Stimulated activated CD4-positive, alpha-beta T cell treated with anti-CD3 and anti-CD28 coated beads, Interleukin-1b, Interleukin-23, amount 100 ng/mL, for 4 hours (primary cell): ENCODE measurements at places on chromosomes 7 and 10.

GRCh38 chr7:128796327-128796726 lies 4.6 kb downstream of the CCDC136 start:
- DNase-seq = no peak

DNA sequence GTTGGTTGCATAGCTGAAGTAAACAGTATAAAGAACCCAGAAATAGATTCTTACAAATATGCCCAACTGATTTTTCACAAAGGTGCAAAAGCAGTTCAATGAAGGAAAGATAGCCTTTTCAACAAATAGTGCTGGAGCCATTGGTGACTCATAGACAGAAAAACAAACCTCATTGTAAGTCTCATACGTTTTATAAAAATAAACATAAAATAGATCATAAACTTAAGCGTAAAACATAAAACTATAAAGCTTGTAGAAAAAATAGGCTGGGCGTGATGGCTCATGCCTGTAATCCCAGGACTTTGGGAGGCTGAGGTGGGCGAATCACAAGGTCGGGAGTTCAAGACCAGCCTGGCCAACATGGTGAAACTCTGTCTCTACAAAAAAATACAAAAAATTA lies 318.8 kb upstream of the IGFBP3 start:
- no peak for DNase-seq

GRCh38 chr10:21776883-21777282 lies 226.6 kb downstream of the DNAJC1 start:
- DNase-seq = no peak

DNA sequence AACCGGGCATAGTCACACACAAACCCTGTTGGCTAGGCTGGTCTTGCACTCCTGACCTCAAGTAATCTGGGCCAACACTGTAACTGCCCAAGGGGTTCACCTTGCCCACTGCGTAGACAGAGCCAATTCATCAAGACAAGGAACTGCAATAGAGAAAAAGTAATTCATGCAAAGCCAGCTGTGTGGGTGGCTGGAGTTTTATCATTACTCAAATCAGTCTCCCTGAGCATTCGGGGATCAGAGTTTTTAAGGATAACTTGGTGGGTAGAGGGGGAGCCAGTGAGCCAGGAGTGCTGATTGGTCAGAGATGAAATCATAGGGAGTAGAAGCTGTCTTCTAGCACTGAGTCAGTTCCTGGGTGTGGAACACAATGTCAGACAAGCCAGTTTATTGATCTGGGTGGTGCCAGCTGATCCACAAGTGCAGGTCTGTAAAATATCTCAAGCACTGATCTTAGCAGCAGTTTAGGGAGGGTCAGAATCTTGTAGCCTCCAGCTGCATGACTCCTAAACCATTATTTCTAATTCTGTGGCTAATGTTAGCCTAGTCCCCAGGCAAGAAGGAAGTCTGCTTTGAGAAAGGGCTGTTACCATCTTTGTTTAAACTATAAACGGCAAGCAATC lies 15.6 kb upstream of the FXYD4 start:
- no peak for DNase-seq

GRCh38 chr7:20217193-20217948 lies at the start of gene MACC1:
Gene MACC1, minus strand, starts transcription at chr7:20217384. Its CDS starts 55,522 bp downstream, at chr7:20161862.
- DNase-seq = no peak

- DNase-seq = no peak
These were observed 407.6 kb downstream of the AUTS2 start for GRCh38 chr7:70005891-70006260.

DNA sequence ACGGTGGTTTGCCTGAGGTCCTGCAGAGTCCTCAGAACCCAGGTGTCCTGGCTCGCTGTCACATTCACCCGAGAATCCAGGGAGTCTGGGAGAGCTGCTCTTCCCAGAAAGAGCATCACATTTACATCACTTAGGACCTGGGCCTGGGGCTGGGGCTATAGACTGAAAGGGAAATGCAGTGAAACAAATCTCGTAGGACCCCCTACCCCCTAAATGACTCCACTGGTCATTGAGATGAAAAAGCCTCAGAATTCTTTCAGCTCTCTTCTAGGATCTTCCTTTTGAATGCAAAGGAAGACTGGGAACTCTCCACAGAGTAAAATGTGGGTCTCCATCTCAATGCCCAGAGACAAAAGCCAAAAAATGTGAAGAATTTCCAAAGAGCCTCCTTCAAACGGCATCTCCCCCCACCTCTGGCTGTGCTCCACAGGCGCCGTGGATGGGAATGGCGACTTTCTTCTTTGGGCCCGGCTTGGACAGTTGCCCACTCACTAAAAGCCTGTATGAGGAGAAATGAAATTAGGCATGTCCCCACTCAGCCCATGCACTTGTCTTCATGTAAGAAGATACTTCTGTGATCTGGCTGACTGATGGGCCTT lies 49.0 kb upstream of the PODXL start:
- no peak for DNase-seq

- DNase-seq = no peak
These were observed 344.5 kb downstream of the PCLO start for GRCh38 chr7:82818171-82818570.

DNA sequence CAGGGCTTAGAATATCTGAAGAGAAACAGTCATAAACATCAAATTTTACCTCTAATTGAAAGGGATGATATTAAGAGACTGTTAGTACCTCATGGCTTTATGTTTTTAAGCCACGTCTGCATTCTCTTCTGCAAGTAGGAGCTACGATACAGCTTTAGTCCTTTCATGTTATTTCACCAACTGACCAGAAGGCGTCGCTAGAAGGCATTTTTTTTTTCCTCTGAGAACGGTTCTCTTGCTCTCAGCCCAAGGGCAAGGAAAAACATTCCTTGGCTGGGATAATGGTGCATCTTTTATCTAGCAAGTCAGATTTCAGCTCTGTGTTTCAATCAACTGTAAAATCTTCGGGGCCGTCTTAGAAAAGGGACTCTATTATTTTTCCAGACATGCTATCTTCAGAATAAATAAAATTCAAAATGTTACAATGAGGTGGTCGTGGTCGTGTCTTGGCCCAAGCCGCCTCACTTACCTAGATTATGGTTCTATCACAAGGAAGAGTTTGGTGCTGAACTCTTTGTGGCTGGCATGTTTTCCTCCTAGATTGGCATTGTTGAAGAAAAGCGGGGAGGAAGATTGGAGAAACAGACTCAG lies 41.6 kb upstream of the LYZL2 start:
- DNase-seq = no peak

DNA sequence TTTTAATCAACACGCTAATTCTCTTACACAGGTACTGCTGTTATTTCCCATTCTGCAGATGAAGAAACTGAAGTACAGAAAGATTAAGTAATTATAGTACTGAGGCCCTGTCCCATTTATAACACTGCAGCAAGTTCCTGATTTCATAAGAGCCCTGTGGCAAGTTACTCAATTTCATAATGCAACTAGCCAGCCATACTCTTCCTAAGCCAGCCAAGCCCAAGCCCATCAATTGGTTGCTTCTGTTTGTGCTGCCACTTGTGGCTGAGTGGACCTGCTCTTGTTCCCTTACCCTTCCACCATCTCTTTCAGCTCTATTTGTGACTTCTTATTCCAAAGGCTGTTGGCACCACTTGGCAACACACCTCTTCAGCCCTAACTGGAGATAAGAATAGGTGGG lies 19.7 kb upstream of the PRPF18 start:
- DNase-seq = no peak

GRCh38 chr7:155874010-155874409 lies 61.7 kb upstream of the SHH start:
- no peak for DNase-seq

- no peak for DNase-seq
These were observed 68.1 kb downstream of the VPS41 start for GRCh38 chr7:38840736-38841460.
